ENCODE measurements at places on chromosomes 4 and X.

GRCh38 chr4:122500852-122501501, 44.5 kb upstream of the IL2 start:
- DNase-seq: no peak

- no peak for DNase-seq
These were observed 91.6 kb upstream of the LIMCH1 start for GRCh38 chr4:41446391-41446790.

GRCh38 chr4:85482010-85482738, 7.2 kb downstream of the ARHGAP24 start:
- DNase-seq: no peak

GRCh38 chr4:150972592-150972991, 42.5 kb downstream of the LRBA start:
- no peak for DNase-seq

DNA sequence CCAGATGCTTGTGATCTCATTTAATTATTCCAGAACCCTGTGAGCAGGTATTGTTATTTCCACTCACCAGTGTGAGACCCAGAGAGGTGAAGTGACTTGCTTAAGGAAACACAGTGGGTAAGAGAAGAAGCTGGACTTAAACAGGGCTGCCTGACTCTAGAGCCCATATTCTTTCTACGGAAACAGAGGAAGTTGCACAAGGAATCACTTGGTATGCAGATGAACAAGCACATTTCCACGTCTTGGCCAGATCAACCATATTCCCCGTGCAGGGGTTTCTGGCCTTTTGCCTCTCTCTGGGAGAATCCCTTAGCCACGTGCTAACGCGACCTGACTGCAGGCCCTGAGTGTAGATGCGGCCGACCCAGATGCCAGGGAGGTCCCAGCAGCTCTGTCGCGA, 195.5 kb upstream of the ATP6AP2 start:
- DNase-seq: no peak

DNA sequence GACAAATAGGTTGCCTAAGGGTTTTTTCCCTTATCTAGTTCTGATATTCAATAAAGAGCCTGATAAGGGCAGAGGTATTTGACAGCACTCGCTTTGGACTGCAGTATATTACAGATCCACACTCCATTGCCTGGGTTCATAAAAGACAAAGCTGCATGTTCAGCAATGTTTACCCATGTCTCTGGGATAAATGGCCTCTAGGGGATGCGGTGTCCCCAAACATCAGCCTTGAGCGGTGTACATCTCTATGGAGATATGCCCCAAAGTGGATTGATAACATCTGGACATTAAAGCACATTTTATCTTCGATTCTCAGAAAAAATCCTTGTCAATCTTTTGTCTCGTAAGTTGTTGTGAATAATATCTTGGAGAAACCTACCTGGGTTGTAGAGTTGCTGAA, 660.8 kb upstream of the AADAT start:
- no peak for DNase-seq

- DNase-seq: no peak
These were observed 80.5 kb upstream of the TMEM150C start for GRCh38 chr4:82642331-82642730.

GRCh38 chr4:101987623-101988243, 197.2 kb downstream of the BANK1 start:
- DNase-seq: no peak

- no peak for DNase-seq
These were observed 63.8 kb upstream of the INPP4B start for GRCh38 chr4:142909908-142910307.

DNA sequence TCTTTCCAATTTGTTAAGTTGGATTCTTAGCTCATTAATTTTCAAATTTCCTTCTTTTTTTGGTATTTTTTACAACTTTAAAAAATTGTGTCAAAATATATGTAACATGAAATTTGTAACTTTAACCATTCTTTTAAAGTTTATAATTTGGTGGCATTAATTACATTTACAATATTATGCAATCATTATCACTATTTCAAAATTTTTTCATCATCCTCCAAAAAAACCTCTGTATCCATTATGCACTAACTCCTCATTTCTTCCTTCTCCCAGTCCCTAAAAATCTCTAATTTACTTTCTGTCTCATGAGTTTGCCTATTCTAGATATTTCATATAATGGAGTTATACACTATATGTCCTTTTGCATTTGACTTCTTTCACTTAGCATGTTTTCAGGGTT, 4.7 kb upstream of the FAM47E start:
- DNase-seq: no peak

- DNase-seq: no peak
These were observed 24.3 kb downstream of the PSAPL1 start for GRCh38 chr4:7410446-7410845.

DNA sequence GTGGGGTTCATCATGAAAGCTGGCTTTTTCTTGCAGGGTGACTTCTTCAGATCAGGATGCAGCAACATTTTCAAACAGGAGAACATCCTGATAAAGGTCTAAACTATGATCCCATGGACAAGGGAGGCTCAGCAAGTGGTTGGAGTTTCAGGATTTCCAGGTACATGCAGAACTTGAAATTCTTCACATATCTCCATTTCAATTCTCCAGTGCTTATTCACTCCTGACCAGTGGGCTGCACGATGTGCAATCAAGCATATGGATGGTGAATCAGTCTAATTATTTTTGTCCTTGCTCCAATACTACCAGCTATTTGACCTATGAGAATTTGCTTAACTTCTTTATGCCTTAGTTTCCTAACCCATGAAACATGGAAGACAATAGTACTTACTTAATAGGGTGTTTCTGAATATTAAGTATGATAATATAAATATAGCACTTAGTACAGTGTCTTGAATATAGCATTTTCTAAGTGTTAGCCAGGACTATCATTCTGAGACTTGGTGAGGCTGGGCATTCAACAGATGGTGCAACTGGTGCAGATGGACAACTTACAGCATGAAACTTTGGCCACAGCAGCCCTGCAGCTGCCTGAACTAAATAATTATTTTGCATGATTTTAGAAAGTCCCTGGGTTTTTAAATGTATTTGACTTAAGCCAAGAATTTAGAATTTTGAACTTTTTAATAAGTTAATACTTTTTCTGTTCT, 92.4 kb downstream of the HPGD start:
- DNase-seq: no peak

GRCh38 chrX:135383249-135383648, 38.5 kb upstream of the SMIM10L2A start:
- no peak for DNase-seq
